ENCODE measurements at places on chromosomes 7 and 10.

- DNase-seq: no peak
Measured at GRCh38 chr7:7639421-7639820, 1.1 kb upstream of the UMAD1 start.

DNA sequence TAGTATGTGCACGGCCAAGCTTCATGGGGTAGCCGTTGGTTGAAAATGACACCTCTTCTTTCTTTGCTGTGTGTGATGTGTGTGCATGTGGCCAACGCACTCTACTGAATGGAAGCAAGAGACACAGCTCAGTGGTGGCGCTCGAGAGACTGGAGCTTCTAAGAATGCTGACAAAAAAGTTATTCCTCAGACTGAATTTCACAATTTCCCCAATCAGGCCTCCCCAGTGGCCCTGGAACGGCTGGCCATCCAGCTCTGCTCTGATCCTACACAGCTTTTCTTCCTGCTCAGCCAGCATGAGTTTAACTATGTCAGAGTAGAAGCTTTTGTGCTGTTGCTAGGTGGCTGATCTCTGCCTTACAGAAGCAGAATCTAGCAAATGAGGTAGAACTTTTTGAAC, 186.7 kb upstream of the PLXDC2 start:
- DNase-seq: no peak

- DNase-seq: no peak
Measured at GRCh38 chr10:115818012-115818411, 455.0 kb downstream of the GFRA1 start.

DNA sequence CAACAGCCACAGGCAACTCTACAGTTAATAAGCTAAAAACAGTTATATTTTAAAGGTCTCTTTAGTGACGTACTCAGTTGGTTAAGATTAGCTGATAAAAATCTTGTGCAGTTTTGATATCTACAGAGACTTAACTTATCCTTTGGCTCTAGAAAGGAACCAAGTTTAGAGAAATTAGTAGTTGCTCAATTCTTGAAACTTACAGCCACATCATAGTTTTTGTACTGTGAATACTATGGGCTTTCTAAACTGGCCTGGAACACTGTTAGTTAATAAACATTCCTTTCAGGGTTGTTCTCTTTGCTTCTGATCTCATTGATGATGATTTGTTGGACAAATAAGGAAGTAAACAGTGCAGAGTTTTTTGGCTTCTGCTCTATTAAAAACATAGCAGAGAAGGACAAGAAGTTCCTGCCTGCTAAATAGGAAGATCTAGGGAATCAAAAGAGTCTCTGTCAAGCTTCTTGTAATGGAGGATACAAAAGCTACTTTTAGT, 73.1 kb downstream of the MKLN1 start:
- DNase-seq: no peak

DNA sequence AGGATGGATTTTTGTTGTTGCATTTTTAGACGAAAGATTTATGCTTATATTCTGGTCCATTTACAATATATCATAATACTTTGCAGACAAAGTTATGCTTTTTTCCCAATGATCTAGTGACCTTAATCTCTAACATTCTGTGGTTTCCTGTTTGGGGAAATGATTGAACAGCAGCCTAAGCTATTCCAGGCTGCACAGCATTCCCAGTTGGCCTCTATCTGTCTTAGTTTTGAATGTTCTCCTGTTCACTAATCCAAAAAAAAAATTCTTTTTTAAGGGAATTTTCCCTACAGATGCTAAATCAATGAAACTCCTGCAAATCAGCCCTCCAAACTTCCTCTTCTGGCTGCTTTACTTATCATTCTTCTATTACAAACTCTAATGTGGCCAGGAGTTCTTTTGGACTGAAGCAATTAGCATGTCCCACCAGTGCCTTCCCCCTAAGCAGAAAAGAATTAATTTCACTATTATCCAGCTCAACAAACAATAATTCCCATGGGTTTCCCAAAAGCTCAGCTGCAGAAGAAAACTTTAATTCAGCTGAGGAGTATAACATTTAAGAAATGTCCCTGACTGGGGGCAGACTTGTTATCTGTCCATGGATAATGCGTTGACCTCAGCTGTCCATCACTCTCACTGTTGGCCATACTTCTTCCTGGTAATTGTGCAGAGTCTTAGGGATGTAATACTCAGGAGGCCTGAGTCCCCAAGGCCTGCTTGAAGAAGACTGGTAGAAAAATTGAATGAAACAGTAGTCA, 81.9 kb upstream of the TRIL start:
- no peak for DNase-seq

GRCh38 chr7:157021071-157021870, 10.8 kb upstream of the MNX1 start:
- DNase-seq: no peak

Data from GM12864 (cell line).